ENCODE measurements at places on chromosomes 2 and 18.
A peak's percentile ranks its signal among the peaks of the same experiment; 100 is the strongest.

DNA sequence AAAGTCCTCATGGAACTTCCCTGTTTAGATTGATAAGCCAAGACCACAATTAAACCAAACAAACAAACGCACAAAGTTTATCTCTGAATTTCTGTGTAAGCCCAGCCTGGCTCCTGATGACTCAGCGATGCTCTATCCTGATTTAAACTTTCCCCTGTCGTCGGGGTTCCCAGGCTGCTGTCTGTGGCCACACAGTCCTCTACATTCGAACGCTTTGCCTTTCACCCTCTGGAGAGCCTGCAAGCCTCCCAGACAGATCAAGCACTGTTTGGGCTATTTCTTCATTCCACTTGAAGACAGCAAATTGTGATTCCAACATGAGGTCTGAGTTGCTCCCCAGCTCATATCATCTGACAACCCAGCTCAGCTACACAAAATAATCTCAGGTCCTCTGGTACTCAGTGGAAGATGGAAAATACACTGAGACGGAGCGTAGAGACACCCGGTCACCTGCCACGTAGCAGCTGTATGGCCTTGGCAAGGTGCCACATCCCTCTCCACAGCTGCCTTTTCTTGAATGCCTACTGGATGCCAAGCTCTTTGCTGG lies 51.2 kb downstream of the CYRIA start:
- no peak for DNase-seq

DNA sequence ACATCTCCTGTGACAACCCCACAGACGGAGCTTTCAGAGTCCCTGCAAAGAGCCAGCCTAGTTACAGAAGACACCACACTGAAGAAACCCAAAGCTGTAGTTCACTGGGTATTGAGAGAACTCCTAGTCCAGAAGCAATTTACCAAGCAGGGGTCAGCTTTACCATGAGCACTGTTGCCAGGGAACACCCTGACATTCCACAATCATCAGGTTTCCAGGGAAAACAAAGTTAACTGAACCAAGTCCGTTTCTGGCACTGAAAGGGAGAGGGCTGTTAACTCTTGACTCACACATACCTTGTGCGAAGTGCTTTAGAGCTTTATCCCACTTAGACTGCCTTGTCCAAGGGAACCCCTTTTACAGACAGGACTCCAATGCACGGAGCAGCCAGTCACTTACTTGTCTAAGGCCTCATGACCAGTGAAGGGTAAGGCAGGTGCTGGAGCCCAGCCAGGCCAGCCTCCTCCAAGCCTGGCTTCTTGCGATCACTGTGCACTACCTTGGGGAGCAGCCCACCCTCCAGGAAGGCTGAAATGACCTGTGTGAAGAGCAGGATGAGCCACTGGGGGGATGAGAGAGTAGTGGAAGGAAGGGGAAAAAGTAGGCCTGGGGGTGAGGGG lies 53.9 kb downstream of the REEP1 start:
- no peak for DNase-seq

DNA sequence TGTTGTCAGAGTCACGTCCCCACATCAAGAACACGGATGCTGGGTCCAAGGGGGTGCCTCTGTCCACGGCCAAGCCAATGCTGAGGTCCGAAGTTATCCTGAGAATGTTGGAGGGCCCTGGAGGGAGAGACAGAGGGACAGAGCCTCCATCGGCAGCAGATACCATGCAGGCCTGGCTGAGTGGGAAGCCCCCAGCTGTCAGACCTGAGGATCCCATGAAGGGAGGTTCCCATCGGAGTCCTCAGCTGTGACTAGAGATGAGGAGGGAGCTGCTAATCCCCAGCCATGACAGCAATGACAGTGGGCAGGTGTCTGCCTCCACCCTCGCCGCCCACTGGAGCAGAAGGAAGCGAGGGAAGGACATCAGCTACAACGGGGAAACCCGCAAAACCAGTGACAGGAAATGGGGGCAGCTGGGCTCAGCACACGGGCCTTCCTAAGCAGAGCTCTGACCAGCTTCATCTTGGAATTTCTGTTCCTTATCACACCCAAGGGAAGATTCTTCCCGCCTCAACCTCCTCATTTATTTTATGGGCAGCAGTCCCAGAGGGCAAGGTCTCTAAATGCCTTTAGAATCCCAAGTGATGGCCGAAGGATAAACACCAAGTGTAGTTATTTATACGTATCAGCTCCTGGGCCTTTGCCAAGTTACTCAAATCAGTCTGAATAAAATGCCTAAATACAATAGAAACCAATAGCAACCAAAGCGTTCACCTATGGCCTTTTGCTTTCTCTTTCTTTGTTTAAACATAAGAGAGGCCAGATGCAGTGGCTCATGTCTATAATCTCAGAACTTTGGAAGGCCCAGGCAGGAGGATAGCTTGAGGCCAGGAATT lies 32.2 kb downstream of the FAM178B start:
- DNase-seq: no peak

GRCh38 chr2:52220393-52220792 lies 1188.5 kb upstream of the NRXN1 start:
- no peak for DNase-seq

- DNase-seq: peak; percentile 48
These were observed 52.2 kb upstream of the KCNH7 start for GRCh38 chr2:162890690-162891311.

DNA sequence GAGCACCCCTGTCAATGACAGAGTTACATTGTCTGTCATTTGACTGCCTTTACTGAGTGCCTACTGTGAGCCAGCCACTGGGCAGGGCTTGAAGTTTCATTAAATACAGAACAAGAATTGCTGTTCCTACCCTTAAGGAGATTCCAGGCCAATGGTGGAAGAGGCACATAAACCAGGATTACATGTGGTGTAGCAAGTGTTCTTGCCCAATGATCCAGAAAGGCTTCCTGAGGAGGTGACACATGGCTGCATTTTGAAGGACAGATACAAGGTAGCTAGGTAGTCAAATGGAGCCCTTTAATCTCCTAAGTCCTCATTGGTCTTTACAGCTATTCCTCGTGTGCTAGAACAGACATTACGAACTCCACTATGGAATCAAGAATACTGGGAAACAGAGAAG lies 312.7 kb downstream of the ETAA1 start:
- DNase-seq: no peak

GRCh38 chr2:126510356-126510755 lies 145.6 kb upstream of the GYPC start:
- no peak for DNase-seq

DNA sequence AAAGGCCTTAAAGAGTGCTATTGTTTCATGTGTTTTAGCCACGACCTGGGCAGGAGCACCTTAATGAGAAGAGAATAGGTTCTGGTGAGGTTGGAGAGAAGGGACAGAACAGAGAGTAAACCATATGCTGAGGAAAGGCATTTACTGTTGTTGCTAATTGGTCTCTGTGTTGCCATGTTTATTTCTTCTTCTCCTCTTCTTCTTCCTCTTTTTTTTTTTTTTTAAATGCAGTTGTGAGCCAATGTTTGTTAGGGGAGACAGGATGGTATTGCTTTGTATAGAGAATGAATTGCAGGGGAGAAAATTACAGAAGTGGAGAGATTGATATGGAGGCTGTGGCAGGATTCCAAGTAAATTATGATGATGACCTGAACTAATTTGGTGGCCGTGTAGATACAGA lies 2.6 kb downstream of the SCN9A start:
- no peak for DNase-seq

GRCh38 chr2:79573895-79574674 lies 61.2 kb downstream of the CTNNA2 start:
- no peak for DNase-seq

GRCh38 chr2:47015206-47015605 lies 99.6 kb upstream of the MCFD2 start:
- DNase-seq: no peak

- DNase-seq: no peak
These were observed 1068.8 kb downstream of the LRP1B start for GRCh38 chr2:141062031-141062430.

DNA sequence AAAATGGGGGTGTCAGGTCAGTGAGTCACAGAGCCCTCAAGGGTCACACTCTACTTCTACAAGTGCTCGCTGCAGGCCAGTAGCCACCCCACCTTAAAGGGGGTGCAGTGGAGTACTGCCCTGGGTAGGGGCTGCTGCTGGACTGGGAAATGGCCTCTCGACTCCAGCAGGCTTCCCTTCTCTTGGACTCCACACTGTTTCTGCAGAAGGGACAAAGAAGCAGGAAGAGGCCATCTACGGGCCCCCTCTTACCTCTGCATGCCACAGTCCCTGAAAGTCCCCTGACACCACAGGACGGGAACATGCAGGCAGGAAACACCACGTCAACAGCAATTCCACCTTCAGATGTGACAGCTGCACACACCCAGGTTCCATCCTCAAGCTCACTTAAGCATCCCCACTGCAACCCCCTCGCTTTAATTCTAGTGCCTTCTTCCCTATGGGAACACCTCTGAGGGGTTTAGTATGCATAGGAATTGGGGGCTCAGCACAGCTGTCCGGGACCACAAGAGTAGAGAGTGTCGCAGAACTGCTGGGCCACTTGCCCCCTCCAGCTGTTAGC lies 22.3 kb downstream of the SNED1 start:
- no peak for DNase-seq

DNA sequence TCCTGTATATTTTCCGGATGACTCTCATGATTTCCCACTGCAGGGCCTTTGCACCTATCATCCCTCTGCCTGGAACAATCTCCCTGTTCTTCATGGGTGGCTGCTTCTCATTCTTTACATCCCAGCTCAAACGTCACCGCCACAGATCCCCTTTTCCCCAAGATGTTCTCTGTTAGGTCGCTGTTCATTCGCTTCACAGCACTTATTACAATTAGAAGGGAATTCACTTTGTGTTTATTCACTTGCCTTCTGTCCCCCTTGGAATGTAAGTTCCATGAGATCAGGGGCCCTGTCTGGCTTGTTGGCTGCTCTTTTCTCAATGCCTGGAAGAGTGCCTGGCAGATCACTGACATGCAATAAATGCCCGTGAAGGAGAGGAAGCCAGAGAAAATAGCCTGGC lies 106.7 kb downstream of the FOXI3 start:
- DNase-seq: no peak

- no peak for DNase-seq
These were observed 357.3 kb downstream of the ZEB2 start for GRCh38 chr2:144162652-144163051.

- DNase-seq: no peak
These were observed 8.4 kb downstream of the CASP10 start for GRCh38 chr2:201191132-201191875.

DNA sequence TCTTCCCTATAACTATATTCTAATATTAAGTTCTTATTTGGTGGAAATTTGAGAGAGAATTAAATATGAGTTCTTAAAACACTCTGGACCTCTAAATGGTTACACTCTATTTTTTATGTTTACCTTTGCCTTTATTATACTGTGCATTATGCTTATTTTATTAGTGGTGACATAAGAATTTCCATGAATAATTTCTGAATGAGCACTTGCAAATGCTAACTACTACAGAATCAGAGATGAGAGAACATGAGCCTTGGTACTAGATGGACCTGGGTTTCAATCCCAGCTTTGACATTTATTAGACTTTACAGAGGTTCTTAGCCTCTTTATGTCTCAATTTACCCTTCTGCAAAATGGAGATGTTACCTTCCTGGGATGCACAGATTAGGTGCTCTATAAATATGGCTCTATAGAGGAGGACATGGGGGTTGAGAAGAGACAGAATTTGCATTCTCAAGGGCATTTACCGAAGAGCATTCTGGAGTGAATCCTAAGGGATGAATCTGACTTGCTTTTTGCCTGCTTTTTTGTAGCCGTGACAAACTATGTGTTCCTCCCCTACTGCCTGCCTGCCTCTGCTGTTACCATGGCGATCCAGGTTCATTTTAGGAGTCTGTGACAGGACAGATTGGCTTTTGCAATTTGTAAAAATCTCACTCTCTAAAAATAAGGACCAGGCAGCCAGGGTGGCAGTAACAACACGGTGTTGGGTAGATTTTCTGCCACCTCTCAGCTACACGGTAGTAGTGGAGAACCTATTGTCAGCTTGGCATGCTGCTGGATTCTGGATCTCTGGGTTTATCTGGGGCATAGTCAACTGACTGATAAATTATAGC lies 20.7 kb upstream of the CNRIP1 start:
- no peak for DNase-seq

GRCh38 chr2:178066324-178066723 lies 6.3 kb downstream of the PDE11A start:
- DNase-seq: no peak

- DNase-seq: no peak
These were observed 54.9 kb upstream of the MYO3B start for GRCh38 chr2:170122883-170123547.

DNA sequence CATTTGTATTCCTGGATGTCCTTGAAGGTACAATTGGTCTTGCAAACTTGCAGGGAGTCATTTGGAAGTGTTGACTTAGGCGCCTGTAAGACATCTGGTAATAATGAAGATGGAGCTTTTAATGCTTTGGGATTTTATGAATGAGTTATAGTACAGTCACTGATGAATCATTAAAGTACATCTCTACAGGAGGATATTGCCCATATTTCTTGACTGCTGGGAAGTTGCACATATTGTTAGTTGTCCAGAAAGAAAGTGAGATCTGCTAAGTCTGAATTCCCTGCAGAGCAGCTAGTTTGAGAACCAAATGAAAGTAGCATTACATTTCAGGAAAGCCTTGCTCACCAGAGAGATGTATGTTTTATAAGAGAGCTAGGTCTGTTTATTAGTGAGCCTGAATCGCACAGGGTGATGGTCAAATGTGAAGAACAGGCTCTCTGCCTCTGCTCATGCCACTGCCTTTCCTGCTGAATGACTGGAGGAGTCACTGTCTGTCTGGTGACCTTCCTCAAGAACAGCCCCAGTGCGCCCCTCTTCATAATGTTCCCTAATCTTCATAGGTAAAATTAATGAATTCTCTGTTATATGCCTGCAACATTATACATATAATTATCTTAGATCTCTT lies 138.9 kb upstream of the KLHL14 start:
- DNase-seq: no peak

DNA sequence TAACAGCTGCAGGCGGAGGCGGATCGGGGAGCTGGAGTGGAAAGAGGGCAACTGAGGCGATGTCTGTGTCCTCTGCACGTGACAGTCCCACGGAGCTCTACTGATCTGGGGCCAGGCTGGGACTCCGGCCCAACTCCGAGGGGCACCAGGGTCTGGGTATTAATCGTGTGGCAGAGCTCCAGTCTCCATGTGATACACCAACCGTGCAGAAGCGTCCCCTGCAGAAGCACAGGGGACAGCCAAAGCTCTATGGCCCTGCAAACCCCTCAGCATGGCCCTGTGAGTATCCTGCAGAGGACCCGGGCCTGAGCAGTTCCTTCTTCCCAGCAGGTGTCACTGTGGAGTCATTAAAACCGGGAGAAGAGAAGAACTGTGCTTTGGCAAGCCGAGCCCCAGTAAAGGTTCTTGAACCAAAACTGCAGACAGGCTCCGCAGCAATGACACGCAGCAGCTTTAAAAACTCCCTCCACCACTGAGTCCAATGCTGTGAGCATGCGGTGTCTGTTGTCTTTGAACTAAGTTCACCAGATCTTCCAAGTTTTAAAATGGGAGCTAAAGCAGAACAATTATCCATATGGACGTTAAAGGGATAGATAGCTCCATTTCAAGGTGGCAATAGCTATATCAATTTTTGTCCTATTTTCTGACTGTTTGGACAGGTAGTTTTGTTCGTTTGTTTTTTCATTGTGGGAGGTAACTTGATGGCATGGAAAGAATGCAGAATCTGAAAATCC lies 79.4 kb downstream of the TMEM182 start:
- peak; percentile 64 for DNase-seq

GRCh38 chr2:112666761-112667122 lies 21.0 kb downstream of the SLC20A1 start:
- no peak for DNase-seq

- DNase-seq: no peak
These were observed 53.2 kb downstream of the SFXN5 start for GRCh38 chr2:73018188-73018825.

All from neuronal stem cell (in vitro differentiated cells).